T-cell (primary cell): ENCODE measurements at places on chromosomes 2 and 18. TPM values are rescaled to one million over a fixed set of nuclear protein-coding genes. Genes with fewer than 3 reads are reported as not detected.

DNA sequence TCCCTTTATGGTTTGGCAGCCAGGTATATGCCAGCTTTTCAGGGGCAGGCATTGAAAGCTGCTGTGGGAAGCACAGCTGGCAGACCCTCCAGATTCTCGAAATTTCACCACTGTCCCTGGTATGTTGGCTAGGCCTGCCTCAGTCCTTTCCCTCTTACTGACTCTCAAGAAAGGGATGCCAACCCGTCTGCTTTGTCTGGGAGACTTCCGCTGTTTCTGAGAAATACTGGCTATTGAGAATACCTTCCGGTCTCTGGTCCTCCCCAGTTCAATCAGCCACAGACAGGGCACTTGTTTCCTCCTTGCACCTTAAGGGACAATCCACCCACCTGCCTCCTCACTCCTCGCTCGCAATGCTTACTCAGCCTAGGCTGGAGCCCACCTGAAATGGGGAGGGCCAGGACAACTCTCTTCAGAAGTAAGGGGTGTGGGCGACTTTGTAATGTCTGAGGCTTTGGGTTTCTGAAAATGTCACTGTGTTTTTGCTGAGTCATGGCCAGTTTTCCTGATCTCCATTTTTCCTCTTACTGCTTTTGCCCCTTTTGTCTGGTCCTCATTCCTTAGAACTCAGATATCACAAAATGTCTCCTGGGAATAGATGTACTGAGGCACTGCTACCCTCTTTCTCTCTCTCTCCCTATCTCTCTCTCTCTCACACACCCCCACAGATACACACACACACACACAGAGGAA lies 571.1 kb downstream of the TNS1 start:
- no peak for DNase-seq

- DNase-seq = no peak
Measured at GRCh38 chr18:10736984-10737383, 211.2 kb downstream of the NAPG start.

DNA sequence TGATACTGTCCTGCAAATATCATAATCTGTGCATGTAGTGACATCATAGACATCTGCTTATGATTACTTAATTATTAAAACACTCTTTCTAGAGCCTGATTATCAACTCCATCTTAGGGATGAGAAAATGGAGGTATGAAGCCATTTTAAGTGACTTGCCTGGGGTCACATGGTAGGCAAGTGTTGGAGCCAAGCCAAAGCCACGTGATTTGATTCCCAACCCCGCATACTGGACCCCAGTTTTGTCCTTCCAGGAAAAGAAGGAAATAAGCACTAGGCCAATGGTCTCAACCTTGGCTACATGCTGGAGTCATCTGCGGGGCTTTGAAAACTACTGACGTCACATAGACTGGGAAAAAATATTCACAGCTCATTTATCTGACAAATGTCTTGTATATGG lies 19.6 kb upstream of the SEH1L start:
- no peak for DNase-seq

- no peak for DNase-seq
Measured at GRCh38 chr18:4806331-4806730, 351.2 kb upstream of the DLGAP1 start.

GRCh38 chr18:29459972-29460371 lies 1283.0 kb upstream of the CDH2 start:
- DNase-seq = no peak

DNA sequence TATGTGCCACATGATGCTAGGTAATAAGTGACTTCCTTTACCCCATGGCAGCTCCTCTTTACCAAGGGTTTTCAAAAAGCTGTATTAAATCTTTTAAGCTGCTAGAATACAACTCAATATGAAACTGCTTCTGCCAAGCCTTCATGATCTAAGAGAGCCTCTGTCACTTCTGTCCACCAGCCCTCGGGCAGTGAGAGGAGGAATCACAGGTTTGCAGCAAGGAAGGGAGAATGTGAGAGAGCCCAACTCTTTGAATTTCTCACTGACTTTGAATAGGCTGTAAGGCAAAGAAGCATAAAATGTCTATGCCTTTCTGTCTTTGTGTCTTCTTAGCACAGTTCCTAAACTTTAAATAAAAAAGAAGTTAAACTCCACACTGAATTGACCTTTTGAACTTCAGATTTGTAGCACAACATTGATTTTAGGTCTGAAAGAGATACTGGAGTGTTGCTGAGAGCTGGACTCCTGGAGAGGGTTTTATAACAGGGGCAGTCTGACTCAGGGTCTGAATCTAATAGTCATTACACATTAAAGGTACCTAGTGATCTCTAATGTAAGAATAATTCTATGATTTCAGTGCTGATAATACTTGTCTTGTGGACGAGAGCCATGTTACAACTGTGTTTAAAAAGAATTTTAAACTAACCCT lies 48.1 kb upstream of the SATB2 start:
- no peak for DNase-seq

DNA sequence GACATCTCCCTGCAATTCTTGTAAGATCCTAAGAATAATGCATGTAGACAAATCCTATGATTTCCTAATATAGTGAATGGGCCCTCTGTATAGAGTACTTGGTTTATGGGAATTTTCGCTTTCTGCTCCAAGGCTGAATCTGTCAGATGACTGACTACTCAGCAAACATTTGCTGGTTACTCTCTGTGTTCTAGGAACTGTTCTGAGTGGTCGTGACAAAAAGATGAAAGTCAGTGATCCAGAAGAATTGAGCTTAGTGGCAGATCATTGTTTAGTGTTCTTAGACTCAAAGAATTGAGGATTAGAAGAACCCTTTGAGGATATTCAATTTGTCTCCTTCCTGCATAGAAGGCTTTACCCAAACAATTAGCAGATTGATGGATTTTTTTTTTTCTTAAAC lies 10.0 kb downstream of the XRCC5 start:
- no peak for DNase-seq

DNA sequence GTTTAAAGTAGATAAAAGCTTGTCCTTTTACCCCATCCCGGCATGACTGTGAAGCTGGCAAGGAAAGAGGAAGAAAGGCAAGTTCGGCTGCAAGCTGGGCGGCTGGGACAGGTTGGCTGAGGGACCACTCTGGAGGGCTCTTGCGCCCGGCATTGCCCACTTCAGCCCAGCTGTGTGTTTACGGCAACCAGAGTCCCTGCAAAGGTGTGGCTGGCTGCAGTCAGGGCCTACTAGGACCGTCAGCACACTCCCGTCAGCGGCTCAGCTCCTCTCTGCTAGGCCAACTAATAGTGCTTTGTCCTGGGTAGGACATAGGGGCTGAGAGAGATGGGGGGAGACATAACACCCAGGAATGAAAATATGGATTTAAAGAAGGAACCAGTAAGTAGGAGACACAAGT lies 11.7 kb upstream of the SAP130 start:
- DNase-seq = no peak

DNA sequence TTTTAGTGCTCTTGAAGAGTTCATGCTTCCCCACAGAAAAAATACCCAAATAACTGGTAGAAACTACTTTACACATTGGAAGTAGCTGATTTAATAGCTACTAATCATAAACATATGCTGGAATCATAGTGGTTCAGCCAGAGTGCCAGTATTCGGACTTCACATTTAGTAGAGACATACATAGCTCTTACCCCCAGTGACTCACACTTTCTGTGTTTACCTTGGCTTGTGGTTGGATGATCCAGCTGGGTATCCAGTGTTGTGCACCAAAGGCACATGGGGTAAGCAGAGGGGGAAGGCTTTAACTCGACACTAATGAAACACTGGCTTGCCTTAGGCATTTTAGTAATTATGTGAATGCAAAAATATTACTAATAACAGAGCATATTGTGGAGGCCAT lies 18.1 kb downstream of the ARHGAP28 start:
- DNase-seq = no peak

- no peak for DNase-seq
Measured at GRCh38 chr2:216622526-216622925, 10.7 kb upstream of the IGFBP2 start.

DNA sequence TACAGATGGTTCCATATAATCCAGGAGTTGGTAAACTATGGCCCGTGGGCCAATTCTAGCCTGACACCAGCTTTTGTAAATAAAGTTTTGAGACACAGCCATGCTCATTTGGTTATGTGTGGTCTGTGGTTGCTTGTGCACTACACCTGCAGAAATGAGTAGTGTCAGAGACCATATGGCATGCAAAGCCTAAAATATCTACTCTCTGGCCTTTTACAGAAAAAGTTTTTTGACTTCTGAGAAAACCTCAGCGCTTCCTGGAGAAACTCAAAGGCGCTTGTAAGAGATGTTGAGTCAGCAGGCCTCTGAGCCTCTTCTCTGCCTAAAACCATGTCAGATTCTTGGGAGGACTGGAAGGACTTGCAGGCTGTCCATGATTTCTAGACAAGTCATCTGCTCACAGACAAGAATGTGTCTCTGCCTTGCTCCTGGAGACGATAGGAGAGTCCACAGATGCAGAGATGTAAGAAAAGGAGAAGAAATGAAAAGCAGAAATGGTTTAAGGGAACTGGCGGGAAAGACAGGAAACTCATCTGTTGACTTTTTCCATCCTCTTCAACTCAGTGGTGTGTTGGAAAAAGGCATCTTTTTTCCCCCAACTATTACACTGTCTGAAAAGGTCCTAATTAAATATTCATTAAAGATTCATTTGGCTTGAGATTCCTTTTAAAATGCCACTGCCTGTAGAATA lies 5.2 kb downstream of the TTC39C start:
- peak; percentile 30 for DNase-seq

DNA sequence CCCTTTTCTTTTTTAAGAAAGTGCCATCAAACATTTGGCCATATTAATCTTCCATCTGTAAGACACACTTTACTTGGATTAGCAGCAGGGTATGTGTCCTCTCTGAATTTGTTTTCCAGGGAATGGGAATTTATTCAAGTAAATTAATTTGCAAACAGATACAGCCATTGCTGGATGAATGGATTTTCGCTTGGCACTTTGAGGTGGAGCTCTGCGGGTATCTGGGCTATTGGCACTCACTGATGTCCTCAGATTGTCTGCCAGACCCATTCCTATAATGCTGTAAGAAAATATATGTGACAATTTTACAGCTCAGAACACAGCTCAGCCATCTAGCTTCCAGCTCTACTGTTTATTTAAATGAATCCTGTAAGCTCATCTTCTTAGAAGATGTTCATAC lies 201.2 kb upstream of the CDH20 start:
- DNase-seq = no peak

GRCh38 chr2:79855264-79856006 lies 342.6 kb downstream of the CTNNA2 start:
- DNase-seq = no peak

DNA sequence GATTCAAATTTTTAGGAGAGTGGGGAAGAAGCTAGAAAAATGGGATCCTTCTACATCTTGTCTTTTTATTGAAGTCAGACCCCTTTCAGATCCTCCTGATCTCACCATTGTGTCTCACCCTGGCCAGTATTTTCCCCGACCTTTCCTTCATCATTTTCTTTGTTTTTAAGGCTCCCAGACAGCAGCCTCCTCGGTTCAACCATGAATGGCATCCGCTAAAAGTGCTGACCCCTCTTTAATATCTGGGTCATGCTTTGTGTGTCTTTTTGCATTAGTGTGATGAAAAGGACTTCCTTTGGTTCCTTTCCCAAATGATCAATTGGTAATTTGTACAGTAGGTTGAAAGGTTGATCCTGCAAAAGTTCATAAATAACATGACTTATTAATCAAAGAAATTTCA lies 26.7 kb upstream of the THOC1 start:
- no peak for DNase-seq

GRCh38 chr18:78772360-78773302 lies 207.0 kb upstream of the SALL3 start:
- no peak for DNase-seq

DNA sequence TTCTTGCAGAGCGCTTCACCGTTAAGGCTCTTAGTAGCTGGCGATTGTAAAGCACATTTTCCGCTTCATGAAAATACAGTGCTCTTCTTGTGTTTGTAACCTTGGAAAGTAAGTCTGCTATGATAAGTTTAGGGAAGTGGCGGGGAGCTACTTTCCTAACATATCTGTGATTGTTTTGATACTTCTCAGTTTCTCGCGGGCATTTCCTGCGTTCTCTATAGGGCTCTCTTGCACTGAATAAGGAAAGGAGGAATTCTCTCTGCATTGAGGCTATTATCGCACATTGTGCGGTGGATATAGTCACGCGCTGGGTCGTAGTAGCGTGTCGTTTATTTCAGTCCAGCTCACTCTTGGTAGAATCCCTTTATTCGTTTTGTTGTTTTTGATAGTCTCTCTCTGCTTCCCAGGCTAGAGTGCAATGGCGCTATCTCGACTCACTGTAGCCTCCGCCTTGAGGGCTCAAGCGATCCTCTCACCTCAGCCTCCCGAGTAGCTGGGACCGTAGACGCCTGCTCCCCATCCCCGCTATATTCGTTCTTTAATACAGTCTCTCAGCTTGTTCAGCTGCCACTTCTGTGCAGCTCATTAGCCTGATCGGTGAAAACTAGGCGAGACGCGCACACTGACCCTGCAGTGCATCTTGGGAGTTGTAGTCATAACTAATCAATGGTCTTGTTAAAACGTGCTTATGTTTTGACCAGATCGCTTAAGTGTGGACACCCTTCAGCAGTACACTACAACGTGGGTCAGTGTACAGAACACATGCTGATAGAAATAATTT lies 1.0 kb upstream of the PPP4R3B start:
- DNase-seq = no peak

GRCh38 chr18:58367425-58368140 lies 261.3 kb downstream of the ALPK2 start:
- peak; percentile 7 for DNase-seq

DNA sequence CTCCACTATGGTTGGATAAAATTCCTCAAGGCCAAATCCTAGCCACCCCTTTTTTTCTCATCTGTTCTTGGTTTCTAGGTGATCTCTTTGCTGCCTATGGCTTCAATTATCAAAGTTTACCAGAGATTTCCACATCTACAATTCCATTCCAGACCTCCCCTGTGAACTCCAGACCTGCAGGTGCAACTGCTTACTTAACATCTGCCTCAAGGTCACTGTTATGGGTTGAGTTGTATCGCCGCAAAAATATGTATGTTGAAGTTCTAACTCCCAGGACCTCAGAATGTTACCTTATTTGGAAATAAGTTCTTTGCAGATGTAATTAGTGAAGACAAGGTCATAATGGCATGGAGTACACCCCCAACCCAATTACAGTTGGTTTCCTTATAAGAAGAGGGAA lies 60.4 kb upstream of the SOS1 start:
- DNase-seq = no peak

- DNase-seq = no peak
Measured at GRCh38 chr2:71559828-71560637, 106.7 kb downstream of the DYSF start.

GRCh38 chr2:236793023-236794011 lies 223.7 kb downstream of the ACKR3 start:
- DNase-seq = no peak

GRCh38 chr2:240233885-240234502 lies 93.5 kb upstream of the OTOS start:
- no peak for DNase-seq

GRCh38 chr2:102027036-102027980 lies 35.5 kb downstream of the IL1R2 start:
- DNase-seq = no peak

Gene NYAP2
- not detected for total RNA-seq

Gene RIT2
- not detected for total RNA-seq

Gene C18orf54
- total RNA-seq = 1.5 TPM

Gene REG1B
- 4.9 TPM for total RNA-seq

Gene DYNAP
- not detected for total RNA-seq

Gene CHST9
- total RNA-seq = not detected

Gene RSAD2
- total RNA-seq = 6.7 TPM

Gene EPB41L3
- 3.8 TPM for total RNA-seq

Gene MPHOSPH10
- total RNA-seq = 34.8 TPM
